ENCODE measurements at places on chromosomes 12 and 14.

GRCh38 chr12:50166799-50167048 is 445 bp downstream of the CERS5 start:
- no peak for DNase-seq

DNA sequence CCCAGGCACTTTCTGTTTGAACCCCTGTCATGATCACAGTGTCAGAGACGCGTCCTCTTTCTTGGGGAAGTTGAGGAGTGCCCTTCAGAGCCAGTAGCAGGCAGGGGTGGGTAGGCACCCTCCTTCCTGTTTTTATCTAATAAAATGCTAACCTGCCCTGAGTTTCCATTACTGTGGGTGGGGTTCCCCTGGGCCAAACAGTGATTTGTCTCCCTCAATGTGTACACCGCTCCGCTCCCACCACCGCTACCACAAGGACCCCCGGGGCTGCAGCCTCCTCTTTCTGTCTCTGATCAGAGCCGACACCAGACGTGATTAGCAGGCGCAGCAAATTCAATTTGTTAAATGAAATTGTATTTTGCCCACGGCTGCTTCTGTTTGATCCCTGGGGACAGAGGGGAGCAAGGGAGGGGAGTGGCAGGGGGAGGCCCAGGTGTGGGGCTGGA is 5.1 kb downstream of the SHMT2 start:
- no peak for DNase-seq

- DNase-seq = no peak
Measured at GRCh38 chr14:51022769-51023168, 72.1 kb downstream of the TRIM9 start.

- DNase-seq = no peak
Measured at GRCh38 chr12:63894132-63894531, 49.6 kb downstream of the SRGAP1 start.

GRCh38 chr14:68987653-68988036 is 8.5 kb upstream of the ACTN1 start:
- DNase-seq = peak; percentile 15

- no peak for DNase-seq
Measured at GRCh38 chr14:25622763-25623162, 572.8 kb upstream of the STXBP6 start.

DNA sequence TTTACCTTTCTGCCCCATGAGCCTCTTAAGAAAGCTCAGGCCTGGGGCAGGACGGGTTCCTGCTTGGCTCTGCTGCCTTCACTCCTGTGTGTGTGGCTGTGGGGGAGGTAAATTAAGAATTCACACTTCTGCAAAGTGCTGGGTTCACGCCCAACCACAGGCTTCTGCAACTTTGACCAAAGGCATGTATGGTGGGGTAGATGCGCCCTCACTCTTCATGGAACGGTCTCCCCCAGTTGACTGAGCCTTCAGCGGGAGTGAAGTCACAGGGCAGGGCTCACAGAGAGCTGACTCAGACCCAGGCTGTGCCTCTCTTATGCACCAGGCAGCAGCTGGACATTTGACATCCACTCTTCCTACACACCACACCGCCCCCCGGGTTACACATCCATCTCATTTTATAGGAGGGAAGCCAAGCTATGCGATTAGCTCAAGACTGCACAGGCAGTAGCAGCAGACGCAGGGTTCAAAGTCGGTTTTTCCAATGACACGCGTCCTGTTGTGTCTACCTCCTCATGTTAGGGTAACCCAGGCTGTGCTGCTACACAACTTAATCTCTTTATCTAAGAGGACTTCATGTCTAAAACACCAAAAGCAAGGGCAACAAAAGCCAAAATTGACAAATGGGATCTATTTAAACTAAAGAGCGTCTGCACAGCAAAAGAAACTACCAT is 15.4 kb upstream of the BCL11B start:
- no peak for DNase-seq

DNA sequence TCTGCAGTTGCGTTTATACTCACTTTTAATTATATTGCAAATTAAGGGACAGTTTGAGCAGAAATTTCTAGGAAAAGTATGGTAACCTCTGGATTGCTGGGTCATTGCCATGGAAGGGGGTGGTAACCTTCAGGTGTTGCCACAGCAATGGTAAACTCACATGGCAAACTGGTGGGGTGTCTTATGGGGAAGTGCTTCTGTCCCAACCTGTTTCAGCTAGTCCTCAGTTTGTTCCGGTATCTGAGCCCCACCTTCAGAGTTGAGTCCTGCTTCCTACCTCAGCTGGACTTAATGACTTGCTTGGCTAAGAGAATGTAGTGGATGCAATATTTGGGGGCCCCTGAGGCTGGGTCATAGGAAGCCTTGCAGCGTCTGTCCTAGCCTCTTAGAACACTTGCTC is 7.3 kb upstream of the CLMN start:
- DNase-seq = no peak

- DNase-seq = no peak
Measured at GRCh38 chr14:105107781-105108515, 42.7 kb upstream of the GPR132 start.

DNA sequence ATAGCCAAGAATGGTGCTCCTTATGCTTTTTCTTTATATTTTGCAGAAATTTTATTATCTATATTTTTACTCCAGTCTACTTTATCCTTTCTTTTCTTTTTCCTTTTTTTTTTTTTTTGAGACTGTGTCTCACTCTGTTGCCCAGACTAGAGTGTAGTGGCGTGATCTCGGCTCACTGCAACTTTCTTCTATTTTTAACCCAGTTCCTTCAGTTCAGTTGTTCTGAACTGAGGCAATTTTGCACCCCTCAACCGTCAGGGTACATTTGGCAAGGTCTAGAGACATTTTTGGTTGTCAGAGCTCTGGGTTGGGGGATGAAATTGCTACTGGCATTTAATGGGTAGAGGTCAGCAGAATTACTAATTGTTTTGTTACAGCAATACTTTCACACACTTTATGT is 75.7 kb downstream of the DIP2B start:
- DNase-seq = no peak

DNA sequence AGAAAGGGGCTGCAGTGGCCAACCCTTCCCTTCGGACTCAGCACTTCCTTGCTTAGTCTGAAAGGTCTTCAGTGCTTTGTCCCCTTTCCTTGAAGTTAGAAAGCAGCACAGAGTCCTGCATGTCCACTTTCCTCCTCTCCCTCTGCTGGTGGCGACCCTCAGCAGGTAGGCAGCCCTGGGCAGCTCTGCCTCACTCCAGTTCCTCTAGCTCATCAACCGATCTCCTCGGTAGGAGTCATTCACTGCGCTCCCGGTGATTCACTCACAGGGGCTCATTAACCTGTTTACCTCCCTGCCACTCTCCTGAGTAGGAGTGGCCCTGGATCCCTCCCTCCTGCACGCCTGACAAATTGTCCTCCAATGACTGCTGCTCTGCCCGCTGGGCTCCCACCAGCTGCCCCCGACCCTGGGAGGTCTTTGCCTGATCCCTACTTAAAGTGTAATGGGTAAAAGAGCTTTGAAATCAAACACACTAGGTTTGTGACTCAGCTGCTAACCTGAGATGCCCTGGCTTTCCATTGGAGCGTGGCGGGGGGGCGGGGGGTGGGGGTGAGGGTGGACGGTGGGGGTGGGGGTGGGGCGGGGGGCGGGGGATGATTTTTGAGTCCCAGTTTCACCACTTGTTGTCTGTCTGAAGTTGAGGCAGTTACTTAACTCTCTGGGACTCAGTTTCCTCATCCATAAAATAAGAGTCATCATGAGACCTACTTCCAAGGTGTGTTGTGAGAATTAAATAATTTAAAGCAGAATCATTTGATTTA is 4.2 kb downstream of the SCNN1A start:
- DNase-seq = peak; percentile 27

GRCh38 chr12:67764946-67765619 is 116.5 kb downstream of the DYRK2 start:
- no peak for DNase-seq

DNA sequence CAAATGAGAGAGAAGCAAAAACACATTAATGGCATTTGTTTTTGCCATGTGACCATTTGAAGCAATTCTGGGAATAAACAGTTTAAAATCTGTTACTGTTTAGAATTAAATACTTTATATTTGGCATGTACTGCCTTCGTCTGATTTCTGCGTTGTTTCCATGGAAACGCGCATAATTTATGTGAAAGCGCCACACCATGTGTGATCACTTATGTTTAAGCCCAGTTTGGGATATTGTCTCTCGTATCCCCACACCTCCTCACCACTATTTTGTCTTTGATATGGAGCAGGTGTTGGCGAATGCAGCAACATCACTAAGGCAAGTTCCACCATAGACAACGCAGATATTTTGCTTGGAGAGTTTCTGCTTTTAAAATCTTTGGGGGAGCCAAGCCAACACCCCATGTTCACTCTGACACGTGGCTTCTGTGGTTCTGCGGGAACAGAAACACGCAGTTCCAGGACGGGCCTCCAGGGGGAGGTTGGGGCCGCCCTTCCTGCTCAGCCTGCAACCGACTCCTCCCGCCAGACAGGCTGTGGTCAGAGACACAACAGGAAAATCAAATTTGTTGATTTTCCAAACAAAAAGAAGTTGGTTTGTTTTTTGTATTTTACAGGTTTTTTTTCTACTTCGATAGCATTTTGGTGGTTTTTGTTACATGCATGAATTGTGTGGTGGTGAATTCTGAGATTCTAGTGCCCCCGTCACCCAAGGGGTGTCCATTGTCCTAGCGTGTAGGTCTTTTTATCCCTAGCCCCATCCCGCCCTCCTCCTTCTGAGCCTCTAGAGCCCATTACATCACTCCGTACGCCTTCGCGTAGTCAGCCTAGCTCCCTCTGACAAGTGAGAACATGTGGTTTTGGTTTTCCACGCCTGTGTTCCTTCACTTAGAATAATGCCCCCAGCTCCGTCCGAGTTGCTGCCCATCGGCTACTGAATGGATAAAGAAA is 101.9 kb upstream of the SFSWAP start:
- peak; percentile 78 for DNase-seq

DNA sequence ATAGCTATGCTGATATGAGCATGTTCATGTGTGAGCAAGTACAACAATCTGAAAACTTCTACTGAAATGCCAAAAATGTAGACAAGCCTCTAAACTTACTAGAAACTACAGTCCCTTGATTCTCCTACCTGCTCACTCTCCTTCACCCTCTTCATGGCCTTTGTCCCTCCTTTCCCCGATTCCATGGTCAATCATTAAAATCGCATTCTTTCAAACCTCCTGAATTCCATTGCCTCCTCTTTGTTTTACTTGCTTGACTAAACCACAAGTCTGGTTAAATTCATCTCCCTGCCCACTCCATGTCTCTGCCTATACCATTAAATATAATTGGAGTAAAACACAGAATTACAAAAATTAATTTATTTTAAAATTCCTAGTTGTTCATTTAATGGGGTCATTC is 33.0 kb upstream of the SSTR1 start:
- DNase-seq = no peak

GRCh38 chr12:53208435-53208834 is 1.4 kb upstream of the ITGB7 start:
- no peak for DNase-seq

GRCh38 chr12:177980-178828 is 35.8 kb downstream of the SLC6A12 start:
- DNase-seq = no peak

DNA sequence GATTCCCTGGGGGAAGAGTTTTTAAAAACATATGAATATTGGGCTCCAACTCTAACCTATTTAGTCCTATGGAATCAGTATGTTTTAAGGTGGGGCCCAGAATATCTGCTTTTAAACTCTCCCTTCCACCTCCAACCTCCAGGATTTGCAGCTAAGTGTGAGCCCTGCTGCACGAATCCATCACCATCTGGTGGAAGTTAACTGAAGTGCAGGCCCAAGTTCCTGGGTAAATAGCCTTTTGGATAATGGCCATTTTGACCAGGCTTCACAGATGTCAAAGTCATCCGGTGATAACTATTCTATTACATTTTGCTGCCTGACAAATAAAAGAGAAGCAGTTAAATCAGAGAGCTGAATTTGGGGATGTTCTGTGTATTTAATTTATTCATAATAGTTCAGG is 58.1 kb upstream of the RMST start:
- DNase-seq = peak; percentile 27

GRCh38 chr12:42420395-42420794 is 94.4 kb downstream of the PPHLN1 start:
- peak; percentile 9 for DNase-seq

- no peak for DNase-seq
Measured at GRCh38 chr14:24331731-24332267, 3.1 kb downstream of the ADCY4 start.

- peak; percentile 82 for DNase-seq
Measured at GRCh38 chr14:68794851-68795596, 2.2 kb upstream of the ZFP36L1 start.

DNA sequence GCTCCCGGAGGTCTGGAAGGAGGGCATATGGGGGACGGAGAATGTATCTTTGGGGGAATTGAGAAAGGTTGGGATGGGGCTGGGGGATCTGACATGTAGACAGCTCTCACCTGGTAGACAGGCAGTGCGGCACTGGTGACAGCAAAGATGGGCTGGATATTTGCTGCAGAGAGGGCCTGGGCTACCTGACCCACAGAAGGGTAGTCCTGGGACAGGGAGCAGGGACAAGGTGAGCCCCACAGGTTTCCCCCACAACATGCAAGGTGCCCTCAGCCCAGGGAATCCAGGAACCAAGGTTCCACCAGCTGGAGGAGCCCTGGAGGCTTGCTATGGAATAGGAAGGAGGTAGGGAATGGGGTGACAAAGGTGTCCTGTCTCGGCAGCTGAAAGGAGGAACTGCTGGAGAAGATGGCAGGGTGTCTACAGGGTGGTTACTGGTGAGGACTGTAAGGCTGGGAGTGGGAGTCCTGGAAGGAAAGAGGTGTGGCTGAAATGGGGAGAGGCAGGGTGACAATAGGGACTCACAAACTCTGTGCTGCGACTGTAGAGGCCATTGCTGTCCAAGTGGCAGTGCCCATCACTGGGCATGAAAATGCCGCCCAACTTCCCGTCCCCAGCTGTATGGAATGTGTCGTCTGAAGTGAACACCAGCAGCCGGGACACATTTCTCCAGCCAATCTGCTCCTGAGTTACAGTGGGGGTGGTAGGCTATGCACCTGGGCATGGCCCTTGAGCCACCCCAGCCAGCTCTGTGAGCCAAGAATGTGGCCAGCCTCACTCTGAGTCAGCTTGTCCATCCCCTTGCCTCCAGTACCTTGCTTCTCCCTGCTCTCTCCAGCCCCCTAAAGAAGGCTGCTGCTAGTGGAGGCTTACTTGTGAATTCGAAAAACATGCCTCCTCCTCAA is 11.3 kb downstream of the ITGB7 start:
- no peak for DNase-seq

DNA sequence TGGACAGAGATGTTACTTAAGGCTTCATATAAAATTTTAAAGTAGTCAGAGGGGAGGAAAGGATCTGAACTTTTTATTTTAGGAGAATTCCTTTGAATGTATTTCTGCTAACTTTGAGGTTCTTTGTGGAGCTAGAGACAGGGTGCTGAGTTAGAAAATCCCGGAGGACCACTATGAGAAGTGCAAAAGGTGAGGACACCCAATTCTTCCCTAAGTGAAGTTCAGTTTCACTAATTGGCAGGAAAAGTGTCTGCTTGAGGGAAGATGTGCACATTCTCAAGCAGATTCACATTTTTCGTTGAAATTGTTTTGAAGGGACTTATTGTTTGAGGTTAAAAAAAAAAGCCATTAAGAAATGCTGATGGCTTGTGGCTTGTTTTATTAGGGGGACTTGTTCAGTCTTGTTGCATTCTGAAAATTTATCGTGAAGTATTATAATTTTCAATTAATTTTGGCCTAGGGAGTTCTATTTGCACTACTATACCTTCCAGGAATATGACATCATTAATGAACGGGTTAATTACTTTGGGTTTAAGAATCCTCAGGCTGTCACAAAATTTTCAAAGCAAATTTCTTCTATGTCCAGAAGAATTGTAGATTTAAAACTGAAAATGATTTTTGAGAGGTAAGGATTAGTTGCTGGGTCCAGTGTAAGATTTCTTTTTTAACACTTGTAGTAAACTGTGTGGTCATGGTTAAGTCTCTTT is 1.8 kb downstream of the PCNX1 start:
- DNase-seq = no peak

GRCh38 chr12:62210422-62210821 is 49.8 kb upstream of the USP15 start:
- DNase-seq = peak; percentile 78
